HFFc6 (cell line): ENCODE measurements at places on chromosomes 2 and 18. TPM values are rescaled to one million over a fixed set of nuclear protein-coding genes. Genes with fewer than 3 reads are reported as not detected.

DNA sequence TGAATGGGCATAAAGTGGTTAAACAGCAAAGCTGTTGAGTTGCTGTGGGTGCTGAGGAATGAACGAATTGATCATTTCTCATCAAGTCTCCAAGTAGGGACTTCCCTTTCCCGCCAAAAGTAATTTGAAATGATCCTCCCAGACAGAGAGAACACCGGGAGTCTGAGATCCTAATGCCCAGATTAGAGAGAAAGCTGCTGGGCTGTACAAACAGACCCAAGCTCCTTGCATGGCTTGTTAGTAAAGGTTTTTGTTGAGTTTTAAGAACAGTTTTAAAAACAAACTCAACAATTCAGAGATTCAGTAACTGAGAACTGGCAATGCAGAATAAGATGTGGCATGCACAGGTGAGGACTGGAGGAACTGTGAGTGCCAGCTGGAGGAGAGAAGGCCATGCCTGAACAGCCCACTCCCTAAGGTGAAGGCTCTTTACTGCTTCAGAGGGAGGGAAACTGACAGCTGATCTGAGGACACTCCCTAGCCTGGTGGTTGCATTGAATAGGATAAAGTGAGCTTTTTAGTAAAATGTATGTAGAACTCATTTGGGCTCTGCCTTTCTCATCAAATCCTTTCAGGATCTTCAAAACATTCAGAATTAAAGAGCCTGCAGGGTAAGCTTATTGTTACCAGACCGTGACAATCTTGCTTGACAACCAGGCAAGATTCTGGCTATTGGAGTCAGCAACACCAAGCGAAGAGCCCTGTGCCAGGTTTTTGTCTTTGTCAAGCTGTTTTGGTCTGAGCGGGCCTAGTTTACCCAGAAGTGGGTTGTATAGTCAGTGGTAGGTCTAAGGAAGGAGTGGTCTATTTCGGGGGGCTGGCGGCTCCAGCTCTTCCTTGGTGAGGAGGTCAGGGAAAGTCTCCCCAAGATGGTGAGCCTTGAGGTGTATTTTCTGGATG is 63.2 kb upstream of the IGFBP5 start:
- H3K27ac ChIP-seq = no peak overlapping the region
- peaks cover 37% of the 10 kb centered on the region for H3K27me3 ChIP-seq
- no peaks in the 10 kb centered on the region for H3K4me1 ChIP-seq
- H3K4me3 ChIP-seq = no peak overlapping the region
- no peaks in the 10 kb centered on the region for H3K36me3 ChIP-seq

GRCh38 chr18:8960740-8961657 is 141.5 kb upstream of the NDUFV2 start:
- peak overlapping the region; percentile 65 for H3K4me3 ChIP-seq
- peaks cover 17% of the 10 kb centered on the region for H3K36me3 ChIP-seq
- no peaks in the 10 kb centered on the region; the same call in 1 of the 2 replicates for H3K27me3 ChIP-seq

DNA sequence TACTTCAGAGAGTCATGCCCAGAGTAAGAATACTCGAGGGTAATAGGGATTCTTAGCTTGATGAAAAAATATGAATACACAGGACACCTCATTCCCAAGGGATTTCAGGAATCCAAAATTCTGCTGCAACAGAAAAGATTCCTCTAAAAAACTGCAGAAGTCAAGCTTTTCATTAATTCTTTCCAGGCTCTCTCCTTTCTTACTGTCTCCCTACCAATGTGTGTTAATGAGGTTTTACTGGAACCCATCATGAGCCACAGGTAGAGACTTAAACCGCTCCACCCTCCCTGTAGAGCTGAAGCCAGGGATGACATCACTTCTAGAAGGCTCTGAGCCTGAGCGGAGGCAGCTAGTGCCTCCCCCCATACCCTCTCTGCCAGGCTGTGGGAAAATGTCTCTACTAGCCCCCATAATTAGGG is 3.4 kb downstream of the SDC1 start:
- no peaks in the 10 kb centered on the region; the same call in 1 of the 2 replicates for H3K27me3 ChIP-seq
- H3K4me3 ChIP-seq = peak overlapping the region; percentile 79
- H3K4me1 ChIP-seq = peaks cover 52% of the 10 kb centered on the region
- peaks cover 7% of the 10 kb centered on the region for H3K36me3 ChIP-seq
- DNase-seq = peak; percentile 77

DNA sequence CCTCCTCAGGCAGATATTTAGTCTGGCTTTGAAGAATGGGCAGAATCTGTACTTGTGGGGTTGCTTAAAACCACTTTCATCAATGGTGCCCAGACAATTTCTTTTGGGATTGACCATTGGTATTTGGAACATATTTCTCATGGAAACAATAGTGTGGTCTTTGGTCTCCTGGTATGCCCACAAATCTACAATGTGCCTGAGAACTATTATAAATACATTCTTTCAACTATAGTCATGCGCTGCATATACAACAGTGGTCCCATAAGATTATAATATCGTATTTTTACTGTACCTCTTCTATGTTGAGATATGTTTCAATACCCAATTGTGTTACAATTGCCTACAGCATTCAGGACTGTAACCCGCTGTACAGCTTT is 34.8 kb upstream of the PPP4R1 start:
- no peaks in the 10 kb centered on the region for H3K36me3 ChIP-seq
- H3K4me3 ChIP-seq = no peak overlapping the region
- peaks cover 44% of the 10 kb centered on the region for H3K4me1 ChIP-seq

DNA sequence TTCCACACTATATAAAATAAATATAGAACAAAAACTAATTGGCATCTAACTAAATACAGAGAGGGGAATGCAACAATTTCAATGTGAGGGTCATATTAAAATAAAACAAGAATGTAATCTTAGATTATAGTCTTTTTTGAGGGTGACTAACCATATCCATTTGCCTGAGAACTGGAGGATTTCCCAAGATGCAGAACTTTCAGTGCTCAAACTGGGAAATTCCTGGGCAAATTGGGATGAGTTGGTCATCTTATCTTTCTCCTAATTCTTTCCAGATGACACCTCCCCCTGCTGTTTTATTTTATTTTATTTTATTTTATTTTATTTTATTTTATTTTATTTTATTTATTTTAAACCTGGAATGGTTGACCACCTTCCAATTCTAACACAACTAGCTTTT is 846.2 kb downstream of the SLC4A3 start:
- H3K4me3 ChIP-seq = no peak overlapping the region
- H3K36me3 ChIP-seq = peaks cover 5% of the 10 kb centered on the region; the same call in 1 of the 2 replicates
- peaks cover 50% of the 10 kb centered on the region for H3K4me1 ChIP-seq
- H3K27ac ChIP-seq = peak overlapping the region; percentile 23; the same call in 1 of the 2 replicates

DNA sequence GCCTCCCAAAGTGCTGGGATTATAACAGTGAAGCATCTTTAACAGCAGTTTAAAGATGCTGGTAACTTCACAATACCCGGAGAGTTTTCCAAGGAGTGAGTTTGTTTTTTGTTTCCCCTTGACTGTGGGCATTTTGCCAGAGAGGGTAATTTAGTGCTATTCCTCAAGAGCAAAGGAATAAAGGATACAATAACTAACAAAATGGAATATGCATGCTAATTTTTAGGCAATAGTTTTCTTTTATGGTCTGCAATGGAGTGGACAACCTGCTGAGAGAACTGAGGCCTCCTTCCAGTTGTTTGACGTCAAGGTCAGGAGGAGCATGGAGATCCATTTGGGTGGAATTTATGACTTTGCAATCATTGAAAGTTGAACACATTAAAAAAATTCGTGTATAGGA is 15.9 kb upstream of the GREB1 start:
- peaks cover 47% of the 10 kb centered on the region for H3K27me3 ChIP-seq
- H3K4me1 ChIP-seq = no peaks in the 10 kb centered on the region
- no peak overlapping the region for H3K4me3 ChIP-seq
- H3K27ac ChIP-seq = no peak overlapping the region
- H3K36me3 ChIP-seq = no peaks in the 10 kb centered on the region
- DNase-seq = no peak

- H3K4me3 ChIP-seq = peak overlapping the region; percentile 28
- DNase-seq = no peak
- peaks cover 72% of the 10 kb centered on the region for H3K4me1 ChIP-seq
- peak overlapping the region; percentile 80 for H3K27ac ChIP-seq
- H3K36me3 ChIP-seq = peaks cover 29% of the 10 kb centered on the region
Measured at GRCh38 chr2:150520033-150520432, 32.6 kb upstream of the RND3 start.

DNA sequence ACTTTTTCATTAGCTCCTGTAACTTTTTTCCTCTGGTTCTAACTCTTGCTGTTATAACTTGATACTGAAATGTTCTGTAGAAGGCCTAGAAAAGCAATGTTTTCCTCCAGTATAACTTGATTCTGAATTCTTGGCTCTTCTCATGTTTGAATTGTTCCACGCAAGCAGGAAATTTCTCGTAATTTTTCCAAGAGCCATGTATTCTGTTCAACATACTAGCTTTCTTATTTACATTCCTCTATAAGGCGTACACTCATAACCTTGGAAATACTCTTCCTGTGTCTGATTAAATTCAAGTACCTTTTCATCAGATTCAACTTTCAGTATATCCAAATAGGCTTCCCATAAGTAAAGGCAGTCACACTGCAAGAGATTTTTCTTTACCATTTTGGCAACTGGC is 109.1 kb downstream of the SMAD2 start:
- no peak overlapping the region for H3K27ac ChIP-seq
- H3K36me3 ChIP-seq = no peaks in the 10 kb centered on the region
- H3K4me3 ChIP-seq = no peak overlapping the region
- no peak for DNase-seq
- H3K4me1 ChIP-seq = no peaks in the 10 kb centered on the region

DNA sequence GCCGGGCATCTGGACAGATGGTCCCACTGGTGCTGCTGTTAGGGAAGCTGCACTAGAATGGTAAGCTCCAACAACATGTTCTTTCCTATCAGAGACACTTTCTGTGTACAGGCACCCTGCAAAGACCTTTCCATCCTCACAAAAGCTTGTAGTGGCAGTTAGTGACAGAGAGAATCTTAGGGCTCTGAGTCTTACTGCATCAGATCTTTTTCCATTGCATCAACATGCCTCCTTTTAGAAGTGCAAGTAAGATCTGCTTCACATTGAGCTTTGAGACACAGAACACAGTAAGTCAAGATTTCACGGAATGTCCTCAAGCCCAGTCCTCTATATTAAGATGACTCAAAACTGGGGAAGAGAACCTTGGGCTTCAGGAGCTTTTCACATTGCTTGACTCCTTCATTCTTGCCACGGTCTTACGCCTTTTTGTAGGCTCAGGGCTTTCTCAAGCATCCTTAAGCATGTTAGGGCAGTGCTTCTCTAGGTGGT is 52.6 kb downstream of the ARL4C start:
- no peak for DNase-seq
- peaks cover 17% of the 10 kb centered on the region; the same call in 1 of the 2 replicates for H3K36me3 ChIP-seq
- no peaks in the 10 kb centered on the region; the same call in none of the 2 replicates for H3K27me3 ChIP-seq

DNA sequence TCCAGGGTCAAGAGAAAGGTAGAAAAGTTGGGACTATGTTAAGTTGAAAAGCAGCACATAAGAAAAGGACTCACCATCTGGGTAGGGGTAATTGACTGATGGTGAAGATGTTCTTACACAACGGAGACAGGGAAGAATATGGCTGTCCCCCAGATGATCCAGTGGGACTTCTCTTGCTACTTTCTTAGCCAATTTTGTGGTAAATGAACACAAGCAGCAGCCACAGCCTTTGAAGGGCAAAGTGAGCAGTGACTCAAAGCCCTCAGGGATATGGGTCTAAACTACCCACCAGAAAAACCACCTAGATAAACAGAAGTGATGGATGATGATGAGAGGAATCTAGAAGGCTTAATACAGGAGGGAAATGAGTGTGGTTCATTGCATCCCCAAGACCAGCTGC is 65.8 kb upstream of the SLC9A2 start:
- no peak overlapping the region for H3K27ac ChIP-seq
- H3K27me3 ChIP-seq = no peaks in the 10 kb centered on the region
- no peak for DNase-seq
- no peaks in the 10 kb centered on the region for H3K36me3 ChIP-seq

- no peak overlapping the region for H3K27ac ChIP-seq
- H3K4me1 ChIP-seq = no peaks in the 10 kb centered on the region
- H3K27me3 ChIP-seq = no peaks in the 10 kb centered on the region; the same call in 1 of the 2 replicates
- no peaks in the 10 kb centered on the region for H3K36me3 ChIP-seq
Measured at GRCh38 chr2:161905389-161906046, 168.5 kb downstream of the DPP4 start.

DNA sequence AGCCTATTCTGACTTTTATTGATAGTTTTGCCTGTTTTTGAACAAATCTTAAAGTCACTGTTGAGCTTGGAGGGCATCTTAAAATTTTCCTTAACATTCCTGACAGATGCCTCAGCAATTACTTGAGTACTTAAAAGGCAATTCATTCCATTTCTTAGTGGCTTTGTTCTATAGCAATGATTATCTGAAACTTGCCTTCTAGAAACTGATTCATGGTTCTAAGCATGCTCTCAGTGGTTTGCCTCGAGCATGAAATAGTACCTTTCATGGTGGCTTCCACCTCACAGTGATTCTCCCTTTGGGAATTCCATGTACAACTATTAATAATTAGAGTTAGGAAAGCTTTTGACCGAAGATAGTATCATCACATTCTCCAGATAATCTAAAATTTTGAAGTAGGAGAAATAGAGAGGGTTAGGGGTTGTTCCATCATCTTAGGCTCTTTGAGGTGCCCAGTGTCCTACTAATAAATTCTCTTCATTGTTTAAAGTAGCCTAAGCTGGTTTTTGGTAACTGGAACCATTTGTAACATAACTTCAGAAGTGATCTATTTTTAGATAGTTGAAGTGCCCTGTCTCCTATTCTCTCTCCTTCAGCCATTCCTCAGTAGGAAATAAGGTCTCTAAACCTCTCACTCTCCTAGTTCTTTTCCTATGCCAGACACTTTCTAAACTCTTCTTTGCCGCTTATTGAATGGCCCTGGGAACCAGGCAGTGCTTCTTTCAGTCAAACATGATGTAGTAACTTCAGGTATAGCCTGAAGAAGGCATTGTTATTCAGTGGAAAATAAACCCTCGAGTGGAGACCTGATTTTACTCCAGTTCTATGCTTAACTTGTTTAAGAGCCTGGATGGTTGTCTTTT is 156.1 kb downstream of the HAUS1 start:
- peaks cover 88% of the 10 kb centered on the region for H3K4me1 ChIP-seq
- peak overlapping the region; percentile 92 for H3K27ac ChIP-seq
- peaks cover 49% of the 10 kb centered on the region for H3K36me3 ChIP-seq
- peak overlapping the region; percentile 72 for H3K4me3 ChIP-seq

GRCh38 chr18:67151366-67151765 is 365.2 kb downstream of the DSEL start:
- no peak overlapping the region for H3K4me3 ChIP-seq
- no peak for DNase-seq
- no peaks in the 10 kb centered on the region for H3K36me3 ChIP-seq
- no peaks in the 10 kb centered on the region for H3K27me3 ChIP-seq
- H3K27ac ChIP-seq = no peak overlapping the region

The CGREF1 gene
- 0.12 TPM in 1 of 3 replicates, not detected in the others for total RNA-seq

The GREB1L gene
- 2.1 to 9.4 TPM (median 8.9 TPM) in 3 replicates for total RNA-seq

The AKAIN1 gene
- not detected in 3 replicates for total RNA-seq

The CNPPD1 gene
- total RNA-seq = 42.2 to 47.0 TPM (median 42.3 TPM) in 3 replicates

The RBKS gene
- 1.7 to 2.7 TPM (median 2.4 TPM) in 3 replicates for total RNA-seq
